Frontal cortex (tissue), 4 donors: ENCODE measurements at places on chromosomes 4 and X. TPM values are rescaled to one million over a fixed set of nuclear protein-coding genes. Genes with fewer than 3 reads are reported as not detected.

The SMR3B gene
- not detected for total RNA-seq

The ITM2A gene
- 71.3 TPM for total RNA-seq

The SHROOM2 gene
- 19.2 TPM for total RNA-seq

The ARHGAP10 gene
- 2.9 TPM for total RNA-seq

DNA sequence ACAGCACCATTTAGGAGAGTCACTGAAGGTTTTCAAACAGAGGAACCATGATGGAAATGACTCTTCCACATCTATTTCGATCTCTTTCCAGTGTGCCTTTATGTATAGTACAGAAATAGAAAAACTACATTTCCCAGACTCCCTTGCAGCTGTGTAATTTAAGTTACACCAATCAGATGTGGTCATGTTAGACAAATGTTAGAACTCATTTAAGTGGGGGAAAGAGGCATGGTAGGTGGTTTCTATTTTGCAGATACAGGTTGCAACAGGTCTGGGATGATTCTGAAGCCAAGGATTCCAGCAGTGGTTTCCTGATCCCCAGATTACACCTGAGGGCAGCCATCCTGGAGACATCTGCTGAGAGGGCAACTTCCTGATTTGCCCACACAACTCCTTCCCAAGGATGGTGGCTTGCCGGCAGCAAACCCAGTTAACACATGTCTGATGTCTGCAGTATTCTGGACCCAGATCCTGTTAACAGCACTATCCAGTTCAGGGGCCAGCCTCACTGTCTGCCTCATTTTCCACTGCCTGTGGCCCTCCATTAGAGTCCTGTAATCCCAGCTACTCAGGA, 38.7 kb upstream of the PDK3 start:
- DNase-seq = no peak

- DNase-seq = no peak
Observed at GRCh38 chr4:66429276-66429675, 759.0 kb upstream of the EPHA5 start.

- DNase-seq = no peak
Observed at GRCh38 chrX:56550667-56551066, 12.8 kb upstream of the UBQLN2 start.
